Tongue (tissue), 3 donors: ENCODE measurements at places on chromosomes 5 and 9. TPM values are rescaled to one million over a fixed set of nuclear protein-coding genes. Genes with fewer than 3 reads are reported as not detected.

GRCh38 chr5:24353016-24353415 is 291.8 kb downstream of the CDH10 start:
- no peak for DNase-seq

DNA sequence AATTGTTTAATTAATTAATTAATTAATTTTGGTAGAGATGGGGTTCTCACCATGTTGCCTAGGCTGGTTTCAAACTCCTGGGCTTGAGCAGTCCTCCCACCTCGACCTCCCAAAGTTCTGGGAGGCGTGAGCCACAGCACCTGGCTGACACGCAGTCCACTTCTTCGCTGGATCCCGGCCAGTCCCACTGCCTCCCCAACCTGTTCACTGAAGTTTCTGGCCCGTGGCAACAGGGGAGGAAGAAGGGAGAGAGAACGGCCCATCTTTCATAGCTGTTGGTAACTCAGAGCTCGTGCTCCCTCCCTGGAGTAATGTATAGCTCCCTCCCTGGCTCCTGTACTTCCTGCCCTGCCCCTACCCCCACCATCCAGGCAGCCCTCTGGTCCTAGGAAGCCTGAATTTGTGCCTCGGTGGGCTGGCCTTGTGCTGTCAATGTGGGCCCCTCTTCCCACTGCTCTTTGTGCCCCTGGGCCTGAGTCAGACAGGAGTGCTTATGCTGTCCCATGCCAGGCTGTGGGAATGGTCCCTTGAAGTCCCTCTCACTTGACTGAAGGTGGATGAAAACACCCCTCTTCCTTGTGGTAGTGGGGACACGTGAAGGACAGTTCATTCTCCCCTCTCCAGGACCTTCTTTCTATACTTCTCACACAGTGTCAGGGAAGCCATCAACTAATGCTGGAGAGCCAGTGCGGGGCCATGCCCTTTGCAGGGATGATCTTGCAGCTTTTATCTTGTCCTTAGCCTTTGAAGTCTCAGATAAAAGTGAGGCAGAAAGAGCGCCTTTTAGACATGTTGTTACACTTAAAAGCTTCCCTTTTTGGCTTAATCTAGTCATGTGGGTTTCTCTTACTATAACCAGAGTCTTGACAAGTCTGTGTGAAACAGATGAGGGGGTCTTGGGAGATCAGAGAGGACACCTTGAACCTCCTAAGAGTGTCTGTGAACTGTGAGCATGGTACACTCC is 38.1 kb downstream of the ANGPTL2 start:
- DNase-seq, result no peak

- no peak for DNase-seq
Measured at GRCh38 chr5:95975703-95976102, 14.1 kb upstream of the ELL2 start.

The ZNF354C gene
- 16.3 TPM for total RNA-seq

- DNase-seq, result peak; percentile 70
Measured at GRCh38 chr5:142540922-142541422, 144.9 kb downstream of the FGF1 start.

DNA sequence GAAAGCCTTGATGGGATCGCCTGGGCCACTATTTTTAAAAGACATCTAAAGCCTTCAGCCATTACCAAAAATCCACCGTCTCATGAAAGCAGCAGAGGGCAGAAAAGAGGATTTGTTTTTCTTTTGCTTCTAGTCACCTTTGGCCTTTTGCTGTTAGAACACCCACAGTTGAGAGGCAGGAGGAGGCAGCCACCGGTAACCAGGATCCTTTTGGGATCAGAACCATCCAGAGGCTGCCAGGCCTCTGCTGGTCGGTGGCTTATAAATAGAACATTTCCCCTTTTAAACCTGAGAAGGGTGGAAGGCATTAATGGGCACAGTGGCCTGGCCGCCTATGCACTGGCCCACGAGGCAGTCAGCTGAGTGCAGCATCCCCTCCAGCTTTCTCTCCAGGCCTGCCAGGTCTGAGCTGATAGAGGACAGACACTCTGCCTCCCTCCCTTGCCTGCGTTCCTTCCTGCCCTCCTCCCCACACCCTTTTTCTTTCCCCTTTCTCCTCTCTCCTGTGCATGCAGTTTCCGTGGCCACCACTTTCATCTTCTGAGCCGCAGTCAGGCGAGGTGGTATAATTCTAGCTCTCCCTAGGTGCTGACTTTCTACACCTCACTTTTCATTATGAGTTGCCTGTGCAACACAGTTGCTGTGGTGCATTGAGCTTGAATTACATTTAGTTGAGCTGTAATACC is 253.4 kb downstream of the ARHGAP26 start:
- DNase-seq, result peak; percentile 59

GRCh38 chr9:131080589-131080988 is 15.7 kb upstream of the AIF1L start:
- no peak for DNase-seq

The PCSK5 gene
- 35.1 TPM for total RNA-seq

The ZBTB26 gene
- total RNA-seq, result 8.4 TPM

GRCh38 chr5:124527220-124527991 is 219.0 kb downstream of the ZNF608 start:
- no peak for DNase-seq

GRCh38 chr9:105834404-105834803 is 140.1 kb downstream of the TMEM38B start:
- DNase-seq, result no peak

- DNase-seq, result no peak
Measured at GRCh38 chr5:31114817-31115216, 78.7 kb upstream of the CDH6 start.

DNA sequence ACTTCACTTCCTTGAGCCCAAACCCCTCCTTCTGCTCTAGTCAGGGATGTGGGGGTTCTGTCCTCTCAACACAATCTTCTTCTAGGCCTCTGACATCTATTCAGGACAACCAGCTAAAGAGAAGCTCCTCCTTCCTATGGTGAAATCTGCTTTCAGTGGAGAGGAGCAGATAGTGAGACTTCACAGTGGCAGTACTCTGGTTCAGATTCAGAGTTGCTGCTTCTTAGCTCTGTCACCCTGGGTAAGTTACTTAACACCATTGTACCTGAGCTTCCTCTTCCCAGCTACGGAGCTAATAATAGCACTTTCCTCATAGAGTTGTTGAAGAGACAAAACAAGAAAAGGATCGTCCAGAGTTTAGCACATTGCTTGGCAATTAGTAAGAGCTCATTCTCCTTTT is 77.3 kb upstream of the LARP1 start:
- DNase-seq, result no peak

- no peak for DNase-seq
Measured at GRCh38 chr9:126638571-126639132, 24.9 kb downstream of the LMX1B start.

DNA sequence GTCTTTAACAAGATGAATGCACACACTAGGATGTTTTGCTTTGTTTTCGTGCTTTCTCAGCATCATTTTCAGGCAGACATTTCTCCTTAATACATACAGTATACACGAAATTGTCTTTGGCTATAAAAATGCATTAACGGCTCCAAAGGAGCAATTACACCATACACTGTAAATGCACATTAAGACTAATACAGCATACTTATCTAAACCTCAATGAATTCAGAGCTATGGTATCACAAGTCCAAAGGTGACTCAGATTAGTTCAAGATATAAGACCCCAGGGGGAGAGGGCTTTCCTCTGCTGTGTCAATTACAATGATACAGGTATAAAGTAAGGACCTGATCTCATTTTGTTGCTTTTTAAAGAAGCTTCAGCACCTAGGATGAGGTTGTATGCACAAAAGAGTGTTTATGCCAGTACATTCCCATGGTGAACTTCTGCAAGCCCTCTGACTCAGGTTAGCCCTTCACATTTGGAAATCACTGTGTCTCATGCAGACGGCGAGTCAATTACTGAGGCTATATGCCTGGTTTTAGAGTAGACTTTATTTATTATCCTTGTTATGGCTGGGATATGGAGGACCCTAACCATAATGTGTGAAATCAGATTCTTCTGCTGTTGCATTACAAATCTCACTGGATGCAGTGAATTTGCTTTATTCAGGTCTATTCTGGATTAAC is 233.3 kb downstream of the ZNF608 start:
- DNase-seq, result no peak

- DNase-seq, result no peak
Measured at GRCh38 chr5:28190011-28190410, 1151.6 kb upstream of the CDH9 start.

DNA sequence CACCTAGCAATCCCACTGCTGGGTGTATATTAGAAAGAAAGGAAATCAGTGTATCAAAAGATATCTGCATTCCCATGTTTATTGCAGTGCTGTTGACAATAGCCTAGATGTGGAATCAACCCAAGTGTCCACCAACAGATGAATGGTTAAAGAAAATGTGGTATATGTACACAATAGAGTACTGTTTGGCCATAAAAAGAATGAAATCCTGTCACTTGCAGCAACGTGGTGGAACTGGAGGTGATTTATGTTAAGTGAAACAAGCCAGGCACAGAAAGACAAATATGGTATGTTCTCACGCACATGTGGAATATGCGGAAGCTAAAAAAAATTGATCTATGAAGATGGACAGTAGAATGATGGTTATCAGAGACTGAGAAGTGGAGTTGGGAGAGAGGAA is 221.6 kb upstream of the DAP start:
- DNase-seq, result no peak

DNA sequence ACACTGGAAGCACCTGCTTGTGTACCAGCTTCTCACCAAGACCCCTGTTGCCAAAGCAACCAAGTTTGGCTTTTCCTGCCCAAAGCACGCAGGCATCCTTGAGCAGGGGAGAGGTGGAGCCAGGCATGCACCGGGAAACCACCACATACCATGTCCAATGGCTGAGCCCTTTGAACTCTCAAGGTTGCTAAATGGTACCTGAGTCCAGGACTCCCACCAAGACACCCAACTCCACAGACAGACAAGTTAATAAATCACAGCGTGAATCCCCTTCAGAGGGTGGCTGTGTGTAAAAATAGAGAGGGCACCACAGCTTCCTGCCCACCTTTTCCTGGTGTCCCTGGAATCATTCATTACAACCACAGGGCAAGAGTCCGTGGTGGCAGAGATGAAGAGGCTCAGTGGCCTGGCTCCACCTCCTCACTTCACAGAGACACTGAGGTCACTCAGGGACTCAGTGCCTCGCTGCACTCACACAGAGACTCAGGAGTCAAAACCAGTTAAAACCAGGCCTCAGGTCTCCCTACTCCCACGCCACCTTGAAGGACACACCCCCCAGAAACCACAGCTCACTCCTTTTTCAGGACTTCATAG is 143.7 kb downstream of the C5orf15 start:
- DNase-seq, result no peak

DNA sequence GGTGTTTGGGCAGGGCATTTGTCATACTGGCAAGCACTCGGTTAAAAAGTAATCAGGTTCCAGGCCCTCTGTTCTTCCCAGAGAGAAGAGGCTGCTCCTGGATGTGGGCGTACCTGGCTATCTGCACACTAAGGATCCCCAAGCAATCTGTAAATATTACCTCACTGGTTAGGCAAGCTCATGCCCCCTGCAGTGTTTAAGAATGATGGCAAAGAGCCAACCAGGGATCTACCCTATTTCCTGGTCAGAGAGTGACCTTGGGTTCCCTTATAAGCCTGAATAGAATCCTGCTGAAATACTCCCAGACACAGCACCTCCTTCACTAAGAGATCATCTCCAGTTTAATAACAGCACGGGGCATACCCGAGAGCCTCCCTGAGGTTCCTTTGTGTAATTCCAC is 181.2 kb downstream of the PIK3R1 start:
- no peak for DNase-seq

The IGFBPL1 gene
- 1.2 TPM for total RNA-seq

The PRXL2C gene
- total RNA-seq, result 23.1 TPM

GRCh38 chr5:88304356-88304755 is 35.7 kb upstream of the TMEM161B start:
- DNase-seq, result no peak

- DNase-seq, result no peak
Measured at GRCh38 chr9:89865357-89865756, 260.5 kb downstream of the GADD45G start.

DNA sequence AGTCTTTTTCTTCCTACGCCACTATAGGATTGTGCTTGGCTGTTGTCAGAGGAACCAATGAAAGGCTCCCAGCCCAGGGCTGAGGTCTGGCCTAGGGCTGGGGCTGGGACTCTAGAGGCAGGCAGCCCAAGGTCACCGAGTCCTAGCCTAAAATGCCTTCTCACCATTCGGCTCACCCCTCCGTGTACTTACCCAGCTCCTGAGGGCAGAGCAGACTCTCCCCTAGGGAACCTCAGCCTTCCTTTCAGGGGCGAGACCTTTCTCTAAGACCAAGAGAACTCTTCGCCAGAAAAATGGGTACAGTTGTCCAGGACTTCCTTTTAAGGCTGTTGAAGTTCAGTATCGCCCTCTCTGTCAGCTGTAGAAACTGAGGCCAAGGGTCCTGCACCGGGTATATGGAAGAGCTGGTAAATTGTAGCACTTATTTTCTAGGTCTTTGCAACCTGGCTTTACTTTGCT is 1.7 kb upstream of the SPRY4 start:
- DNase-seq, result no peak

The MTAP gene
- total RNA-seq, result 38.0 TPM

The SMU1 gene
- total RNA-seq, result 31.9 TPM

DNA sequence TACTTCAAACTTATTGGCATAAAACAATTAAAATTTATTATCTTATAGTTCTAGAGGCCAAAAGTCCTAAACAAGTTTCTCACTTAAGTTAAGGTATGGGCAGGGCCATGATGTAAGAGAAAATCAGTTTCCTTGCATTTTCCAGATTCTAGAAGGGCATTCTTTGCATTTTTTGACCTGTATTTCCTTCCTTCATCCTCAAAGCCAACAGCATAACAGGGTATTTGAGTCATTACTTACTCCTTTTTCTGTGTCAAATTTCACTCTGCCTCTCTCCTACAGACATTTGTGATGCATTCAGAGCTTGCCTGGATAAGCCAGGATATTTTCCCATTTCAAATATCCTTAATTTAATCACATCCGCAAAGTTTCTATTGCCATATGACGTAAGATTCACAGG is 1499.0 kb downstream of the EFNA5 start:
- DNase-seq, result no peak

DNA sequence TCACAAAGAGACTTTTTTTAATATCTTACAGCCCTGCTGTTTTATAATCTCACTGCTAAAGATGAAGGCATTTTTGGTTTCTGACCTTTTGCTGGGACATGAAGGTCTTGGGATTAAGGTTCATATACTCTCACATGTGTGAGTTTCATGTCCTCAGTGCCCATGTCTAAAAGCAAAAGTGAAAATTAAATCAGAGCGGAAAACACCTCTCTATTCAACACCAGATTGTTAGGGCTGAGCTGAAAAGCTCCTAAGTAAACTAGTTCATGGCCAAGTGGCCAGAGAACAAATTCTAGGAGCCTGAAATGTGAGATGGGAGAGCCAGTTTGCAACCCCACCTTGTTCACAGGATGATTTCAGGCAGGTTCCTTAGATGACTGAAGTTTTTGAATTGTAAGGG is 110.9 kb downstream of the GRIA1 start:
- DNase-seq, result no peak
